ENCODE measurements at places on chromosomes 1 and 21.

DNA sequence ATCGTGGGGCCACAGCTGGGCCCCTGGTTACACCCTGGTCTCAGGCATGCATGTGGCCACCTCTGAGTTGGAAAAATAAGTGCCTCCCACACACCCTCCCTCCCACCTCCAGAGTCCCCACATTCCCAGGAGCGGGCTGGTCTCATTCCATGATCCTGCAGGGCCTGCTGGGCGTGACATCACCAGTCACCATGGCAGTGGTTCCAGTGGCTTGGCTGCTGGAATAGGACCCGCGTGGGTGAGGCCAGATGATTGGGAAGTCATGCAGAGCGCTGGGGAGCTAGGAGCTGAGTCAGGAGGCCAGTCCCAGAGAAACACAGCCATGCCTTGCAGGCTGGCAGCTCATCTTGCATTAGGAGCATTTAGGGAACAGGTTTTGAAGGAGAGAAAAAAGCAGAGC lies 125.4 kb upstream of the TMEM51 start:
- DNase-seq, result no peak

DNA sequence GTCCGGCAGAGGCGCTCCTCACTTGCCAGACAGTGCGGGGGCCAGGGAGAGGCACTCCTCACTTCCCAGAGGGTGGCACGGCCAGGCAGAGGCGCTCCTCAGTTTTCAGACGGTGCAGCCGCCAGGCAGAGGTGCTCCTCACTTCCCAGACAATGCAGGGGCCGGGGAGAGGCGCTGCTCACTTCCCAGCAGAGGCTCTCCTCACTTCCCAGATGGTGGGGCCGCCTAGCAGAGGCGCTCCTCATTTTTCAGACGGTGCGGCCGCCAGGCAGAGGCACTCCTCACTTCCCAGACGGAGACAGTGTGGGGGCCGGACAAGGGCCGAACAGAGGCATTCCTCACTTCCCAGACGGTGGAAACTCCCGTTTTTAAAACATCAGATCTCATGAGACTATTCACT lies 238.4 kb upstream of the CACYBP start:
- no peak for DNase-seq

DNA sequence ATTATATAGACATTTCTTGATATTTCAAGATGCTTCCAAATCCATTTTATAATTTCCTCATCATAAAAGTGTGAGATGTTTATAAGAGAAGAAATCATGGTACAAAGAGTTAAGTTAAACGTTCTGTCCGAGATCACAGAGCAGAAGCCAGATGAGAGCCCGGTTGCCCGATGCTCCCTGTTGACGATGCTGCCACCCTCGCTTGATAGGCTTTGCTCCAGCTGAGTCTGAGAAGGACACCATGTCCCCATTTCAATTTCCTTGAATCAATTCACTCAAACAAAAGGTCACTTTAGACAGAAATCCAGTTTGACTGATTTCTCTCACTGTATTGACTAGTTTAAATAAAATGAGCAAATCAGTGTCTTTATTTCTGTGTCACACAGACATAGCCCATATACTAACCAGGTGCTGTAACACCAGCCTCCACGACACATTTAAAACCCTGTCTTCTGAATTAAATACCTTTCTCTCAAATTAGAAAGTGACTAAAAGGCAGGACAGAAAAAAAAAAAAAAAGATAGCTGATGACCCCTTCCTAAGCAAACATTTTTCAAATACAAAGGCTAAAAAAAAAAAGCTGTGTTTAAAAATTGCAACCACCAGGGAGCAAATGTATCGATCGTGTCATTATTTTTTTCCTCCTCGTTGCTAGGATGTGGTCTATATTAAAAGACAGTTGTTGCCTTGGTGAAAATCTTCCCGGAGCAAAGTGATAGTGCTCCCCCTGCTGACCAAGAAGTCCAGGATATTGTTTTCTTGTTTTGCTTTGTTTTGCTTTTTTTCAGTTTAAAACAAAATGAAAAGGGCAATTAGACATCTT lies 35.2 kb downstream of the DNASE2B start:
- DNase-seq, result peak; percentile 51

- peak; percentile 33 for DNase-seq
Measured at GRCh38 chr1:163410073-163410999, 88.6 kb downstream of the NUF2 start.

GRCh38 chr1:203033917-203034316 lies 7.6 kb downstream of the PPFIA4 start:
- no peak for DNase-seq

GRCh38 chr1:216758161-216758560 lies 34.9 kb upstream of the ESRRG start:
- DNase-seq, result no peak

DNA sequence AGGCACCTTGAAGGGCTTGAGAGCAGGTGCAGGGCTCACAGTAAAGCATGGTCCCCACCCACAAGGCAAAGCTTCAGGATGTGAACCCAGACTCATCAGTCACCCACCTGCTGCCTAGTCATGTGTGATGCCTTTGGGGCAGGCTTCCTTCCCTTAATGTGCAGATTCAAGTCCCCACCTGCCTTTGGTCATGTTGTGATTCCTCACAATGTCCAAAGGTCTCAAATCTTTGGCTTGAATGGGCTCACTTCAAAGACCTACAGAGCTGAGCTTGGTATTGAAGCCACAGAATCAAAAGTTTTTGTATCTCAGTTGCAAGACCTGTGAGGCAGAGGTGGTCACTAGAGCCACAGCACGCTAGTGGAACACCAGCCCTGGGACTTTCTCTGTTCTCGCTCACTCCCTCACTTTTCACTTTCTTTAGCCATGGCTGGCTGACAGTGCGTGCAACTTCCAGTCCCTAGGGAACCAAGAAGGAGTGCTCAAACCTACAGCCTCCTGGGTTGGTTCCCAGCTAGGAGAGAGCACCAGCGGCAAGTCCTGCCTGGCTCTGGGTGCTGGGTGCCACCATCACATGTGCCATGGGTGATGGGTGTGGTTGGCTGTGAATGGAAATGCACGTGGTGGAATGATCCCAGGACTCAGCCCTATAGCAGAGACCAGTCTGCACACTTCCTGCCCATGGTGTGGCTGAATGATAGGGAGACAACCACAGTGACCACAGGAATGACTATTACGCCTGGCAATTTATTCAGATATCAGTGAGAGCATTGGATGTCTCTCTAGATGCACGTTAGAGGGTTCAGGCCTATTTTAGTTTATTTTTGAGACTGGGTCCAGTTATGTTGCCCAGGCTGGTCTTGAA lies 26.4 kb upstream of the CLIC6 start:
- no peak for DNase-seq

DNA sequence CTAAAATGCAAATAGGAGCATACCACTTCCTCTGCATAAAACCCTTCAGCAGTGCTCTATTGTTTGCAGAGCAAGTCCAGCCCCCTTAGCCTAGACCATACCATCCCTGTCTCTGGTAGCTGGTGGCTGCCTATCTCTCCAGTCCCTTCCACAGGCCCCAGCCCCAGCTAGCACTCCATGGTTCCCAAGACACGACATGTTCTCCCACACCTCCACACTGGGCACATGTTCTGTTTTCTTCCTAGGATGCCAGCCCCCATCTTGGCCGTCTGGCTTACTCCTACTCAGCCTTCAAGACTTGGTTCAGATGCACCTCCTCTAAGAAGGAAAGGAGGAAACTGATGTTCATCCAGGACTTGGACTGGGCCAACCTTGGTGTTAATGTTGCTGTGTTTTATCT lies 108.4 kb downstream of the BEND5 start:
- no peak for DNase-seq

GRCh38 chr1:44476891-44477290 lies 71.8 kb downstream of the RNF220 start:
- DNase-seq, result no peak

GRCh38 chr1:235128456-235129328 lies at the start of gene TOMM20:
TOMM20 (minus strand) TSS chr1:235128837; CDS start chr1:235128715, 122 bp downstream.
- peak; percentile 95 for DNase-seq

GRCh38 chr1:8914466-8914865 lies 31.2 kb upstream of the CA6 start:
- no peak for DNase-seq

DNA sequence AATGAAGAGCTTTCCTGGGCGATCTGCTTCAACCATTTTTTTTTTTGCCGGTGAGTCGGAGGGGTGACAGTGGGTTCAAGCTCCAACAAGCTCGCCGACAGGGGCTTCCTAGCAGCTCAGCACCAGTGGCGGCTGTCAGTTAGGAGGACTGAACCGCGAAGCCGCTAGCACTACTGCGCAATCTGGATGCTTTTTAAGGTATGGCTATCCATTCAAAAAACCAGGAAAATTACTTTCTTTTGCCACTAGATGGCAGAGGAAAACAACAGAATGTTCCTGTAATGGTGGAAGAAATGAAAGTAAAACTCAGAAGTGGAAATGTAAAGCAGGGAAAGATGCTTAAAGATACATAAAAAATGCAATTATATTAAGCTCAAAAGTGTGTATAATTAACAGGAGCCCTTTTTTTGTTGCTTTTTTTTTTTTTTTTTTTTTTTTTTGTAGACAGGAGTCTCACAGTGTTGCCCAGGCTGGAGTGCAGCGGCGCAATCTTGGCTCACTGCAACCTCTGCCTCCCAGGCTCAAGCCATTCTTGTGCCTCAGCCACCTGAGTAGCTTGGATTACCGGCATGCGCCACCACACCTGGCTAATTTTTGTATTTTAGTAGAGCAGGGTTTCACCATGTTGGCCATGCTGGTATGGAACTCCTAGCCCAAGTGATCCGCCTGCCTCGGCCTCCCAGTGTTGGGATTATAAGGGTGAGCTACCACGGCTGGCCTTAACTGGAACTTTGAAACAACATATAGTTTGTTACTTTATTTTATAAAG lies 8.5 kb downstream of the KYAT3 start:
- no peak for DNase-seq

- peak; percentile 24 for DNase-seq
Measured at GRCh38 chr1:205961405-205961804, 18.1 kb upstream of the SLC26A9 start.

- DNase-seq, result peak; percentile 33
Measured at GRCh38 chr1:145846201-145846612, 777 bp downstream of the NUDT17 start.

GRCh38 chr1:97913506-97914139 lies 7.2 kb downstream of the DPYD start:
- no peak for DNase-seq

- no peak for DNase-seq
Measured at GRCh38 chr1:238205045-238205662, 314.4 kb upstream of the ZP4 start.

GRCh38 chr21:45320261-45321025 lies 32.7 kb upstream of the POFUT2 start:
- no peak for DNase-seq
